Pancreas (tissue), 10 donors: ENCODE measurements at places on chromosomes 4 and X. TPM values are rescaled to one million over a fixed set of nuclear protein-coding genes. Genes with fewer than 3 reads are reported as not detected.

Gene KLHL34
- total RNA-seq, result 0.09 TPM

GRCh38 chr4:62601737-62602136 lies 1401.6 kb downstream of the ADGRL3 start:
- no peak for DNase-seq

Gene JAKMIP1
- total RNA-seq, result 0.42 TPM

DNA sequence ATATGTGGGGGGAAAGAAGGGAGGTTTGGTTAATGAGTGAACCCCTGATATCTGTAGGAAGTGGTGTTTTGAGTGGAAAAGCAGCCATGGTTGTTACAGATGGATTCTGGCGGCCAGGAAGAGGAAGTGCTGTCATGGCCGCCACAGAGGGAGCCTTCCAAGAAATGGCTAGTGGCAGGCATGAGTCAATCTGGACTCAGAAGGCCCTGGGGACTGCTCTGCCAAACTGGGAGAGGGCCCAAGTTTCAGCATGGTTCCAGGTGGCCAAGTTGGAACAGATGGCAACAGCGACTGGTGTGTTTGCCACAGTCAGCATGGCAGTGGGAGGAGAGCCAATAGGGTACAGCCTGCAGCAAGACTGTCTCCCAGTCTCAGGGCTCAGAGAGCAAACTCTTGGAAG lies 32.5 kb downstream of the ETDB start:
- no peak for DNase-seq

DNA sequence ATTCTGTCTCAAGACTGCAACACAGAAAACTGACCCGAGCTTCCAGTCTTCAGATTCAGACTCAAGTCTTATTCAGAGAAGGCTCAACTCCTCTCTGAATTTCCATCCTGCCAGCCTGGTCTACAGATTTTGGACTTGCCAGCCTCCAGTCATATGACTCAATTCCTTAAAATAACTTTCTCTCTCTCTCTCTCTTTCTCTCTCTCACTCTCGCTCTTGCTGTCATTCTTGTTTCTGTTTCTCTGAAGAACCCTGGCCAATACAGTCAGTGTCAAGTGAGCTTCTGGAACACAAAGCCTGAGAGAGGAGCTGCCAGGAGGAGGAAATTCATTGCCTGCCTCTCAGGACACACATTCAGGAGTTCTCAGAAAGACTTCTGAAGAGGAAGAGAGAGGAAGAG lies 154.9 kb downstream of the PARM1 start:
- no peak for DNase-seq

Gene ARMCX5
- total RNA-seq, result 10.4 TPM

- no peak for DNase-seq
Observed at GRCh38 chrX:101484135-101484534, 1.1 kb upstream of the ARMCX4 start.

Gene TLL1
- 3.0 TPM for total RNA-seq

DNA sequence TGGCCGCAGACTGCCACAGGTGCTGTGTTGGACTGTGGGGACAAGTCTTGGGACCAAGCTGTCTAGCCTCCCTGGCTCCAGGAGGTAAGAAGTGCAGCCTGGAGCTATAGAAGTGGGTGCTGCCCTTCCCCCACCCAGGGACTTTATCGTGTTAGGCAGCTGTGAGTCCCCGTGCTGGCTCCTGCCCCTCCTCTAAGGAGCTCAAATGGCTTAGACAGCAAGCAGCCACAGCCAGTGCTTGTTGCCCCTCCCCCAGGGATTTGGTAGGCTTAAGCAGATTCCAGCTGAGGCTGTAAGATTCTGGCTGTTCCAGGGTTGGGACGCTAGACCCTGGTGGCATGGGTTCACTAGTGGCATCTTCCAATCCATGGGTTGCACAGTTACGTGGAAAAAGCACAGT lies 979.4 kb upstream of the PCDH10 start:
- DNase-seq, result no peak

GRCh38 chr4:163611182-163611581 lies 116.7 kb downstream of the TMA16 start:
- no peak for DNase-seq

- no peak for DNase-seq
Observed at GRCh38 chrX:44742480-44743155, 101.2 kb upstream of the DUSP21 start.

Gene AKAP4
- not detected for total RNA-seq

- DNase-seq, result no peak
Observed at GRCh38 chrX:41604766-41605543, 83.8 kb upstream of the GPR34 start.

- DNase-seq, result no peak
Observed at GRCh38 chr4:47478804-47479203, 6.3 kb upstream of the ATP10D start.

DNA sequence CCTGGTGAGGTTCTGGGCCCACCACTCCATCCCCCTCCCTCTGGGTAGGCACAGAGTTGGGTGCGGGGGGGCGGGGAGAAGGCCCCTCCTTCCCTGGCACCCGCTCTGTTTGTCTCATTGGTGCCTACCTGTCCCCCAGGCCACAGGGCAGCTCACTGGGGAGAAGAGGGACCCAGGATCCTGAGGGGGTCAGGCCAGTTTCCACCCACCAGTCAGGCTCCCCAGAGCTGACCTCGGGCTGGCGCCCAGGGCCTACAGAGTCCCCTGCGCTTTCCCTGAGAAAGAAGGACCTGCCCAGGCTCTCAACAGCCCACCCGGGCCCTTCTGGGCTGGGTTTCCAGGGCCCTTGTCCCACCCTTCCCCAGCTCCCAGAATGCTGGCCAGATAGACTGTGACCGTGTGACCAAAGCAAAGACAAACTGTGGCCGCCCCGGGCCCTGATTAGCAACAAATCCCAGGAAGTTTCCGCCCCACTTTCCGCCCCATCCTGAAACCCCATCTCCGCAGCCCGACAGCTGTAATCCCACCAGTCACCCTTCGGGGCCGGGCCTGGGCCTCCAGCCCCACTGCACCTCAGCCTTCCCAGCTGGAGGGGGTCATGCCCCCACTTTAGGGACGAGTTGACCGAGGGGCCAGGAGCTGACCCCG lies 33.8 kb upstream of the FGFR3 start:
- no peak for DNase-seq

Gene CXorf49B
- not detected for total RNA-seq

DNA sequence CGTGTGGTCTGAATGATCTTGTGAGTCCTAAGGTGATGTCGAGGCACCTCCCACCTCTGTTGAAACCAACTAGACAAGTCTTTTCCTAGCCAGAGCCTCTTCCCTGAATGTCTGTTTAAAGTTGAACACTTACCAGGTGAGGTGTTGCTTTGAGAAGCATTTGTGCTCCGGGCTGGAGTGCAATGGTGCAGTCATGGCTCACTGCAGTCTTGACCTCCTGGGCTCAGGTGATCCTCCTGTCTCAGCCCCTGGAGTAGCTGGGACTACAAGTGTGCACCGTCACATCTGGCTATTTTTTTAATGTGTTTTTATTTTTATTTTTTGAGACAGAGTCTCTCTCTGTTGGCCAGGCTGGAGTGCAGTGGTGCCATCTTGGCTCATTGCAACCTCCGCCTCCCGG lies 18.1 kb downstream of the RNF4 start:
- no peak for DNase-seq

Gene XKRX
- 0.06 TPM for total RNA-seq

Gene MAP7D2
- total RNA-seq, result 0.37 TPM

DNA sequence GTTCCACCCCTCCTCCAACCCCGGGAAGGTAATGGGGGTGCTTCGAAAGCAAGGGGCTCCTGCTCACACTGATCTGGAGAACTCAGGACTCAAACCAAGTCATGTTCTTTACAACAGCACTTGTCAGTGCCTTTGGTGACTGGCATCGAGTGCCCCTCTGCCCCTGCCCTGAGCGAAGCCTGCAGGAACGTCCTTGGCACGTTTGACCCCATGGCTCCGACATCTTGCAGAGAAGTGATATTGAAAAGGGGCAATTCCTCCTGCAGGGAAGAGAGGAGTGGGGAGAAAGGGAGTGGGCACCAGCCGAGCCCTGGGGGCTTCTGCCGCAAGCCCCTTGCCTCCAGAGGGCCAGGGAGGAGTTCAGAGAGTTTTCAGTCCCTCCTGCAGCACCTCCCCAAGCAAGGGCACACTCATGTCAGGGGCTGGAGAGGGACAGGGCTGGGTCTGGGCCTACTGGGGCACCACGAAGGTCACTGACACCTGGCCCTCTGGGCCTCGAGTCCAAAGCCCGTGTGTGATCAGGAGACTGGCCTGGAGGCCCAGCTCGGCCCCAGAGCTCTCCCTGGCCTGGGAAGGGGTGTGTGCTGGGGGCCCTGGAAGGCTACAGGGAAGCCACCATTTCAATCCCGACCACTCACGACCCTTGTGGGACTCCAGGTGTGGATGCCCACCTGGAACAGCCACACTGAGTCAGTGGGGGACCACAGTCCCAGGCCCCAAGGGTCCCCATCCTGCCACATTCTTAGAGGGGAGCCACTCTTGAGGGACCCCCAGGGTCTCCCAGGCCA lies 94.9 kb upstream of the NKX1-1 start:
- no peak for DNase-seq

- DNase-seq, result no peak
Observed at GRCh38 chr4:105414316-105414715, 59.5 kb downstream of the PPA2 start.

Gene SHROOM3
- 13.4 TPM for total RNA-seq

Gene SUV39H1
- total RNA-seq, result 1.6 TPM

Gene NMU
- total RNA-seq, result not detected

Gene FGB
- total RNA-seq, result not detected

- no peak for DNase-seq
Observed at GRCh38 chr4:36652857-36653256, 371.4 kb downstream of the DTHD1 start.

GRCh38 chrX:47321823-47322371 lies 48.5 kb upstream of the ZNF157 start:
- no peak for DNase-seq

Gene RHOXF1
- not detected for total RNA-seq

- no peak for DNase-seq
Observed at GRCh38 chr4:39170301-39170700, 12.0 kb upstream of the WDR19 start.

GRCh38 chrX:87391742-87392141 lies 125.9 kb upstream of the KLHL4 start:
- DNase-seq, result no peak

GRCh38 chrX:135003876-135004623 lies 13.3 kb downstream of the SMIM10 start:
- DNase-seq, result peak; percentile 94
